ENCODE measurements at places on chromosomes 2 and 18.

DNA sequence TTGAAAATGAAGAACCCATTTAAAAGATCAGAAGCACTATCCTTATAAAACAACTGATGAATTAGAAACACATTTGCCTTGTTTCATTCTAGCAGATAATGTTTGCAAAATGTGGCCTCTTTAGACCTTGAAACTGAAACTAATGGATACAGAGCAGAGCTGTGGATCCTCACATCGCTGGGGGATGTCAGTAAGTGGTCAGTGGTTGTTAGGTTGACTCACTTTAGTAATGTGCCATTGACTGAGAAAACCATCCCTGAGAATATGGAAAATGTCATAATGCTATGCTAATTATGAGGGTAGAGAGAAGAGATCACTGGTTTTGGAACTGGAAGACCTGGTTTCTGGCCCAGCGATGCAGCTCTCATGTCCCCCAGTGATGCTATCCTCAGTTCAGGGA lies 176.7 kb downstream of the MYO1B start:
- no peak for DNase-seq

- DNase-seq: no peak
Observed at GRCh38 chr2:97981961-97982360, 13.8 kb downstream of the TMEM131 start.

DNA sequence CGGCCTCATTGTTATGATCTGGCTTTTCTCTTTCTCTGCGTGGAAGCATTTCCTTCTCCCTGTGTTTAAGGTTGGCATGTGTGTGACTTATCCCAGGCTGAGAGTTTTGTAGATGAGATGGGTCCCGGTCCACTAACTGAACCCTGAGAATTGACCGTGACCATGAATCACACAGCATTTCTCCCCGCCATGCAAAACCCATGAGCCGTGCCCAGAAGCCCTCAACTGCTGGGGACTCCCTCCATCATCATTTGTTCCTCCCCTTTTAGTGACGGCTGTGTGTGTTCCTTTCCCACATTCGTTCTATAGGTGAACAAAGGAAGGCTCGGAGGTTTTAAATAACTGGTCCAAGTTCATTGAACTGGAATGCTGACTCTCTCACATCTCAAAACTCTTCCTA lies 30.1 kb upstream of the TXNDC2 start:
- DNase-seq: no peak

GRCh38 chr2:85470850-85471800 lies 52.6 kb downstream of the SH2D6 start:
- DNase-seq: no peak

- no peak for DNase-seq
Observed at GRCh38 chr2:47725808-47726207, 57.1 kb upstream of the MSH6 start.

DNA sequence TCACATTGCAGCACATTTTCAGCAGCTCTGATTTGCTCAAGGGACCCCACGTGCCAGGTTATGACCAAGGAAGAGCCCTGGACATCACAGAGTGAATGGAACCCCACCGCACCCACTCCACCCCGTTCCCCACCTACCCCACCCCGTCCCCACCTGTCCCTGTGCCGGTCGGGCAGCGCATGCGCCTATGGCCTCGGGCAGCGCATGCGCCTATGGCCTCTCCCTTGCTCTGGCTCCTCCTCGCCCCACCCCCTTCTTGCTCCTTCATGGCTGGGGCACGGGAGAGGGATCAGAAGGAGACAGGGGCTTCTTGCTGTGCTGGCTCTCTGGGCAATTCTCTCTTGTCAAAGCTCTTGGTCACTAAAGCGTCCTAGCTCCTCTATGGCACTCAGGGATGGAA lies 371.8 kb upstream of the HS6ST1 start:
- DNase-seq: no peak

DNA sequence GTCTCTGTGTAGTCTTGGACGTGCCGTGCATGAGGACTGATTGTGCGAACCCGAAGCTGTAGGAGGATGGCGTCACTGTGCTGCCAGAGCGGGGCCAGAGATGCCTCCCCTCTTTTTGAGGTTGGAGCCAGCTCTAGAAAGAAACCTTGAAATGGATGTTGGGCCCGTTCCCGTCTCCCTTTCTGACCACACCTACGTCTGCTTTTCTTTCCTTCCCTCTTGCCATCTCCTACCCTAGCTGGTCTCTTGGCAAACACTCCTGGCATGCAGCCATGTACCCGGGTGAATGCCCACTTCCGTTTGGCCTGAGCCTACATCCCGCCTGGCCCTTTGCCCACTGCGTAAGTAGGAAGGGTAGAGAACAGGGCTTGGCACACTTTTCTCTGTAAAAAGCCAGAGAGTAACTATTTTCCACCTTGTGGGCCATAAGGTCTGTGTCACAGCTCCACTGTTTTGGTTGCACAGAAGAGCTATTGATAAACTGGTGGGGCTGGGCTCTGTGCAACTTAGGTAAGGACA lies 37.4 kb downstream of the SH3BP4 start:
- peak; percentile 25 for DNase-seq

DNA sequence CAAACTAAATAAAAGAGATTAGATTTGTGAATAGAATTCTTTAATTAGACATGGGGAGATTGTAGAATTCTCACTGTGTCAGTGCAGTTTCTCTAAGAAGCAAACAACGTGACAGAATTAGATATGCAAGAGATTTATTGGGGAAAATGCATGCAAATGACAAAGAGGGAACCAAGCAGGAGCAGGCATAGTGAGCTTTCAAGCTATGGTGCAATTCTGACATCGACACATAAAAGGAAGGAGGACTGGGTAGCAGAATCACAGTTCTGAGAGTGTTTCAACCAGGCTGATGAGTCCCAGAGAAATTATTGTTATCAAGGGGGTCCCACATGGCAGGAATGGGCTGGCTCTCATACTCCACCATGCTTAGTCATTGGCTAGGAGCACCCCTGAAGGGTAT lies 338.4 kb downstream of the FIGN start:
- DNase-seq: no peak

DNA sequence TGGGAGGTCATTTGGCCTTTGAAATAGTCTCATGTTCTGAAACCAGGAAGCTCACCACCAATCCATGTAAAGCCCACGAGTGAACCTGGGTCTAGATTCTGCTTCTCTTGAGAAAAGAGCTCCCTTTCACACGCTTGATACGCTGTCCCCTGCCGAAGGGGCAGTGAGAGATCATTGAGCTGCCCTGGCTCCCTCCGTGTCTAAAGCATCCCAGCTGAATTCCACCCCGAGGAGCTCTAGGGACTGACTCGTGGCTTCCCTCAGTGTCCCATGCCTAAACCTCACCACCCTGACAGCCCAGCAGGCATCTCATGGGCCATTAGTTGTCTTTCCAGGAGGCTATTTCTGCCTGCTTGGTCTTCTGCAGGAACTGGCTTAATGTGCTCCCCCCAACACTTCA lies 68.6 kb downstream of the COL6A3 start:
- no peak for DNase-seq

- DNase-seq: no peak
Observed at GRCh38 chr2:214865400-214865799, 55.9 kb upstream of the BARD1 start.

DNA sequence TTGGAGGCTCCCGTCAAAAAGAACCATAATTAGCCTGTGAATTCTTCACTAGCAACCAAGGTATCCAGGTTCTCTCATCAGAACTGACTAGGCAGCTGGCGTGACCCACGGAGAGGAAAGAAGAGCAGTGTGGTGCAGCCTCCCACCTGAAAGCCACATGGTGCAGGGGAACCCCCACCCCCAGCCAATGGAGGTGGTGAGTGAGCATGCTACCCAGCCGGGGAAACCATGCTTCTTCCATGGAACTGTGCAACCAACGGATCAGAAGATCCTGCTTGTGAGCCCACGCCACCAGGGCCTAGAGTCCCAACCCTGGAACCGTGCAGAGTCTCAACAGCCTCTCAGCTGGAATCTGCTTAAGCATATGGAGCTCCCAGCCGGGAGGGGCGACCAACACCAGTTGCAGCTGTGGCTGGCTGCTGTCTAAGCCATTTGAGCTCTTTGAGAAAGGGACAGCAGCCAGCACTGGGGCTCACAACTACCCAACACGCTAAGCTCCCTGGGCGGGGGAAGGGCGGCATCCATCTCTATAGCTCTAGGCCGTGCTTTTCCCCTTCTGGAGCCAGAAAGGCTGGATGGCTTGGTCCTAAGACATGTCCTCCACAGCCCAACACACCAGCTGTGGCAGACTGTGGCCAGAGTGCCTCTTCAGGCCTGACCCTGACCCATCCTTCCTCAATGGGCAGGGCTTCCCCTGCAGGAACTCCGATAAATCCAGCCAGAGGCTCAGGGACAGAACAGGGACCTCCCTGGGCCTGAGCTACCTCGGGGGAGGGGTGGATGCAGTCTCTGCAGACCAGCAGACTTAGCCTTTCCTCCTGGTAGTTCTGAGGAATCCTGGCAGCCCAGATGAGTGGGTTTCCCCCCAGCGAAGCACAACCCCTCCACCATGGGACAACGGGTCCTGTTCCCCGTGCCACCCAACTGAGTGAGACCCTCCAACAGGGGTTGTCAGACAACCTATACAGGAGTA lies 151.4 kb upstream of the NXPH2 start:
- no peak for DNase-seq

GRCh38 chr2:208466151-208466919 lies 59.7 kb downstream of the PTH2R start:
- DNase-seq: peak; percentile 9

GRCh38 chr18:52312346-52312745 lies 27.7 kb upstream of the DCC start:
- no peak for DNase-seq

GRCh38 chr2:63786471-63786870 lies 55.2 kb upstream of the UGP2 start:
- DNase-seq: no peak

DNA sequence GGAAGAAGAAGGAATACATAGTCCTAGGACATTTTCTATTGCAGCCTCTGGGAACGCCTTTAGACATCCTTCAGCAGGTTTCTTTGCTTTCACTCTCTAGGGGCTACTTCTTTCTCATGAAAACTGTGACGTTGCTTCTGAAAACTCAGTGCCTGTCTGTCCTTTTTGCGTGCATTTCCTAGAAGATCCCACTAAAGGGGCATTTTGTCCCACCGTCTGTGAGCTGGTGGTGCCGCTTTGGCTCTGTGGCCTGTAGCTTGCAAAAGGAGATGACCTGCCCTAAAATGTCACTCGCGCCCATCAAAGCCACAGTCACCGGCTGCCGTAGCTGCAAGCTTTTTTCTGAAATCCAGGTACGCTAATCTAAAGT lies 579 bp downstream of the STAT4 start:
- peak; percentile 11 for DNase-seq

DNA sequence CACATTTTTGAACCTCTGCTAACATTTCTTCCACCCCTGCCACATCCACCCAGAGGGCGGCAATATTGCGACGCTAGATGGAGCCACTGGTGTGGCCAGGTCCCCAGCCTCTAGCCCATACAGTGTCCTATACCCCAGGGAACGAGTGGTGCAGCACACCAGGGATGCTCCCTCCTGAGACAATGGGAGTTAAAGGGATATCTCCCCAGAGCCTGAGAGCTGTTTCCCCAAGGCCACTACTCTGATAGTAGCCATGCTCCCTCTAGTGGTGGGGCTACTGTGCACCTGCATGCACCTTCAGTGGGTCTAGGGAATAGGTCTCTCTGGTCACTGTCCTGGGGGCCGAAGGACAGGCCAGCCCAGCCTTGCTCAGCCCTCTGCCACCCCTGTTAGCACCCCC lies 336.4 kb upstream of the FSHR start:
- no peak for DNase-seq

- no peak for DNase-seq
Observed at GRCh38 chr2:36708041-36708741, 11.7 kb downstream of the VIT start.

DNA sequence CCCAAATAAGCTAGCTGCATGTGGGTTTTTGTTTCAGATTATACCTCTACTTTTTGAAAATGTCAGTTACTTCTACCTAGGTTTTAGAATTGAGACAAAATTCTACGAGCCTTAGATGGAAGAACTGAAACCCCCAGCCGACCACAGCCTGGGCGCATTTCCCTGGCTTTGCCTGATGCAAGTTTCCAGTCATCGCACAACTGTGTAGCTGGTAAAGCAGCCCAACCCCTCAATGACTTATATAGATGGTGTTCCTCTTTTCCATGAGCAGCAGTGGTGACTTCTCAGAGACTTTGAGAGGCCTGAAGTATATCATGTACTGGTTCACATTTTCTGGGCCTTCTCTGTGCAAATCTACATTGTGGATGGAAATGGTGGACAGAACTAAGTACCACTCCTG lies 515.4 kb upstream of the RAB6C start:
- no peak for DNase-seq

DNA sequence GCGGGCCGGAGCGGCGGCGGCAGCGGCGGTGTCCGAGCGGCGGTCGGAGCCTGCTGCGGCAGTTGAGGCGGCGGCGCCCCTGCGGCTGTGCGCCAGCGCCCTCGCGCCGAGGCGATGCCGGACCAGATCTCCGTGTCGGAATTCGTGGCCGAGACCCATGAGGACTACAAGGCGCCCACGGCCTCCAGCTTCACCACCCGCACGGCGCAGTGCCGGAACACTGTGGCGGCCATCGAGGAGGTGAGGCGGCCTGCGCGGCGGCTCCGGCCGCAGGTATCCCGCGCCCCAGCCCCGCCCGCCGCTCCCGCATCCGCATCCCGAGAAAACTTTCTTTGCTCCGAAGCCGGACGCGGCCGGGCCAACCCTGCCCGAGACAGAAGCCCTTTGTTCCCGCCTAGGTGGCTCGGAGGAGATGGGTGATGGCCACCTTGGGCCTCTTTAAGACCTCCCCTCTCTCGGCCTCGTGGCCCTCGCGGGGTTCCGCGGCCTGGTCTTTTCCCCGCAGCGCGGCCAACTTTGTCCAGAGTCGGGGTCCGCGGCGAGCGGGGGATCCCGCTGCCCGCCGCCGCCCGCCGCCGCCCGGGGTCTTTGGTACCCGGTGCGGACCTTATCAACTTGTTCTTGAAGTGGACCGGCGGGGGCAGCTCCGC lies 504 bp downstream of the ASAP2 start:
- DNase-seq: no peak

DNA sequence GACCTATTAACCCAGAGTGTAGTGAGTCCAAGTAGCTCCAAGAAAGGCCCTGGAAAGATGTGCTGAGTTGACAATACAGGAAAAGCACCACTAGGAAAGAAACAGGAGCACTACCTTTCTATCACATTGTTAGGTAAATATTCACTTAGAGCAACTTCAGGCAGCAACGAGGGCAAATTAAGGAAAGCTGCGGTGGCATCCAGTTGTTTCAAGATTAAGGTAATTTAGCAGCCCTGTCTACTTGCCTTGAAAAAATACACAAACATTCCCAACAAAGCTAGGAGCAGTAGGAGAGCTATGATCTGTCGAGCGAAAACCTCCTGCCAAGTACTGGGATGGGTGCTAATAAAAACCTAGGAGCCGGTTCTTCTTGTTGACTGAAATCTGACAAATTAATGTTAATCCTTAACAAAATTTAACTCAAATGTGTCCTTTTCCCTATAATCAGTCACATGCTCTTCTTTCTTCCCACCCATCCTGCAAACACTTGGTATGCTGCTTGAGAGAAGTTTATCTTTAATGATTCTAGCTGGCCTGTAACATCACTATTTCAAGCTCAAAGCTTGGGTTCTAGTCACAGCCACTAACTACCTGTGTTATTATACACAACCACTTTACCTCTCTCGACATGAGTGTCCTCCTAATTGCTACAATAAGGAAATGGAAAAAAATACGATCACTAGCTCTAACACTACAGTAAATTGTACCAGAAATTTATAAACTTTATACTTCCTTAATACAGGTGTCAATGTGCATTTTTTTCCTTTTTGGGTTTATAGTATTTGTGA lies 2.0 kb downstream of the ACAA2 start:
- no peak for DNase-seq

- DNase-seq: no peak
Observed at GRCh38 chr2:96236882-96237281, 28.3 kb upstream of the STARD7 start.

GRCh38 chr2:105062158-105062557 lies 24.3 kb downstream of the MRPS9 start:
- DNase-seq: no peak

All from CD14-positive monocyte (primary cell).